ENCODE measurements at places on chromosomes 16 and 17.

GRCh38 chr16:10090816-10091215 lies 91.4 kb downstream of the GRIN2A start:
- DNase-seq, result no peak

- DNase-seq, result no peak
Measured at GRCh38 chr16:24759006-24759405, 29.6 kb downstream of the TNRC6A start.

DNA sequence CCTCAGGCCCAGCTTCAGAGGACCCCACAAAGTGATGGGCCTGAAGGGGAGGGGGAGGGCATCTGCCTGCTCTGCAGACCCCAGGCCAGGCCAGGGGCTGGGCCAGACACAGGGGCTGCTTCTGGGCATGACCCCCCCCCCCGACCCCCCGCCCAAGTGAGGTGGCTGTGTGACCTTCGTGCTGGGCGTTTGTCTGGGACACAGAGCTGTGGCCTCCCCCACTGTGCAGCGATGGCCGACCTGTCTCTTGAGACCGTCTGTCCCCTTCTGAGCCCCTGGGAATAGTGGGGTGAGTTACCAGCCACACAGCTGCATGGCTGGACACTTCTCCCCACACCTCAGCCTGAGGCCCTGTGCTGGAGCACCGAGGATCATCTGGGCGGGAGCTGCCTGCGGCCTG lies 34.8 kb upstream of the GNG13 start:
- DNase-seq, result no peak

GRCh38 chr17:51793686-51794085 lies 364.8 kb downstream of the CA10 start:
- no peak for DNase-seq

- DNase-seq, result no peak
Measured at GRCh38 chr17:36900160-36900512, 37.1 kb upstream of the LHX1 start.

DNA sequence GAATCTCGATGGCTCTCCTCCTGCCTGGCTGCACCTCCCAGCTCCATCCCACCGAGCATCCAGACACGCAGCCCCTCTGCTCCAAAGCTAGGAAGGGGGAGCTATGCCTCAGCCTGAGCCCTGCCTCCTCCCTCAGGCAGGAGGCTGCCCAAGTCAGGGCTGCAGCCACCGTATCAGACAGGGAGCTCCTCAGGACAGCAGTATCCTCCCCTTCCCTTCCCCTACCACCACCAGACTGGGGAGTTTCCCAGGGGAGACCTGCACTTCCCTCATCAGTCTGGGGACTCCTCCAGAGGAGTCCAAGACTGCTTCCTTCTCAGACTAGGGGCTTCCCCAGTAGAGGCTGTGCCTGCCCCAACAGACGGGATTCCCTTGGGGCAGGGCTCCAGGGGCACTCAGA lies 17.5 kb downstream of the TMEM132E start:
- DNase-seq, result no peak

GRCh38 chr17:49298371-49298976 lies 63.6 kb downstream of the ZNF652 start:
- DNase-seq, result no peak

- peak; percentile 14 for DNase-seq
Measured at GRCh38 chr17:20059728-20060188, 50.6 kb downstream of the SPECC1 start.

GRCh38 chr17:67050471-67051154 lies 6.3 kb downstream of the CACNG1 start:
- DNase-seq, result no peak

- no peak for DNase-seq
Measured at GRCh38 chr16:87802670-87803069, 36.9 kb upstream of the KLHDC4 start.

DNA sequence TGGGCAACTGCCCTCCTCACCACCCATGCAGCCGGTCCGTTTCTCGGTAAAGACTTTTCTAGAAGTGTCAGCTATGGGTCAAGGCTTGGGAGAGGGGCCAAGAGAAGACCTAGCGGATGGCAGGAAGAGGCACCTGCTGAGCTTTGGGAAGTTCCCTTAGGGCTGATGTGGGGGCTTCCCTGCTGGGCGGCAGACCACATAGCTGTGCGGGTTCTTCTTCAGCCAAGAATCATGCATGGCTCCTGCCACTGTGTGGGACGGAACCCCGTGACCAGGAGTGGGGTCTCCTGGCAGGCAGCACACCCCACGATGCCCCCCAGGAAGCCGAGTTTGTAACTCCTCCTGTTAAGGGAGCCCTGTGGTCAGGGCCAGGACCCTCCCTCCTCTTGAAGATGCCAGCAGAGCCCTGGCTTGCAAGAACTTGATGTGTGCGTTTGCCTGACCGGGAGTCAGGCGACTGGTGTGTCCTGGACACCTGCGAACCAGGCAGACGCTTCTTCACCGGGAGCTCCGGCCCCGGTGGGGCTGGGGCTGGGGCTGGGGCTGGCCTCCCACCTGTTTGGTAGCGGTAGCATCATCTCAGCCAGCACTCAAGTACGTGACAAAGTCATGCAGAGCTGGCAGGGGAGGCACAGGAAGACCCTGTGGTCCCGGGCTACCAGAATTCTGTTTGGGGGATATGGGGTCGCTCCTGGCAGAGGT lies 17.7 kb upstream of the SLC38A10 start:
- no peak for DNase-seq

GRCh38 chr17:21252289-21252795 lies 868 bp downstream of the NATD1 start:
- no peak for DNase-seq

GRCh38 chr17:43309505-43310332 lies 75.9 kb upstream of the RNU2-1 start:
- DNase-seq, result no peak

DNA sequence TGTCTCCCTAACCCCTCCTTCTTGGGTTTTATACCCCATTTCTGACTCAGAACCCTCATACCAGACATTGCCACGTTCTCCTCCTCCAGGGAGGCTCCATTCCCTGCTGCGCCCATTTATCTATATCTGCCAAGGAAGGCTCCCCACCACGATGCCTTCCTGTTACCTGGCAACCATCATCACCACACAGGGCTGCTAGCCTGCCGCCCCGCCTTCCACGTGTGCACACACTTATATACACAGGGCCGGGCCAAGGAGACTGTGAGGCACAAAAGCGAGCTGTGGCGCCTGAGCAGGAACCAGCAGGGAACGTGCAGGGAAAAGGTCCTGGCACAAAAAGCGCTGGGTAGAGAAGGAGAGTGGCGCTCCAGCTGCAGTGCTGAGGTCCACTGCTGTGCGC lies 261.8 kb downstream of the CBLN1 start:
- no peak for DNase-seq

- peak; percentile 51 for DNase-seq
Measured at GRCh38 chr16:88533932-88534637, 36.1 kb upstream of the ZC3H18 start.

DNA sequence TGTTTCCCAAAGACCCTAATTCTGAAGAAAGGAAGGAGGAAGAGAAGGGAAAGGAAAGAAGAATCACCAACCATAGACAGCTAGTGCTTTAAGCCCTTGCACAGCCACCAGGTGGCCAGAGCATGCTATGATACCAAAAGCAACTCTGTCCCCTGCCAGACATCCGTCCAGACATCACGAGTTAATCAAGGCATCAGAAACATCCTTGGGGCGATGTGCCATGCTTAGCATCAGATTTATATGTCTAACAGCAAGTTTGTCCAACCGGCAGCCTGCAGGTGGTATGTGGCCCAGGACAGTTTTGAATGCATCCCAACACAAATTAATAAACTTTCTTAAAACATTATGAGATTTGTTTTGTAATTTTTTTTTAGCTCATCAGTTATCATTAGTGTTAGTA lies 2.9 kb upstream of the CRYBA1 start:
- peak; percentile 57 for DNase-seq

- no peak for DNase-seq
Measured at GRCh38 chr17:69516225-69516624, 101.7 kb downstream of the MAP2K6 start.

- no peak for DNase-seq
Measured at GRCh38 chr17:13947499-13947898, 121.8 kb upstream of the COX10 start.

DNA sequence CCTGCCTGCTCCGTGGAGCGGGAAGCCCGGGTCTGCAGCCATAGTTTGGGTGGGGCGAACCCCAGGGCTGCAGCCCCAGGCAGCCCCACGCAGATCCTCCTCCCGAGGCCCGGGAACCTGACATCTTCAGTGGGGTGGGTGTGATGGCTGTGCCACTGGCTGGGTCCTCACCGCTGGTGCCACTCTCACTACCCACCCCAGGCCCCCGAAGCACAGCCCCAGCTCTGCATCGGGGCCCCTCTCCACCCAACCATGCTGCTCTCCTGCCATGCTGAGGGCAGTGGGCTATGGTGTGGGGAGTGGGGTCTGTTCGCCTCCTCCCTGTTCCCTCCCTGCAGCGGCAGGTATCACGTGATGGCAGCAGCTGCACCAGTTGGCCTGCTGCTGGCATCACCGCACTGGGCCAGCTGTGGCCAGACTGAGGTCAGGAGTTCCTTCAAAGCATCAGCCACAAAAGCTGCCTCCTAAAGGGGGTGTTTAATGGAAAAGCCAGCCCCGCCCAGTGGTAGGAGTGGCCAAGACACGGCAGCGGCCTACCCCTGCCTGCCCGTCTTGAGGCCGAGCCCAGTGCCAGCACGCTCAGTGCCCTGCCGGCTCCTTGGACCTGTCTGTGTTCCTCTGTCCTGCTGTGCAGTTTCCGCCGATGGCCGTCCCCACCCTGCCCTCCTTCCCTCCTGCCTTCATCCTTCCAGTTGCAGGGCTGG lies 10.8 kb downstream of the KCTD5 start:
- DNase-seq, result peak; percentile 35

DNA sequence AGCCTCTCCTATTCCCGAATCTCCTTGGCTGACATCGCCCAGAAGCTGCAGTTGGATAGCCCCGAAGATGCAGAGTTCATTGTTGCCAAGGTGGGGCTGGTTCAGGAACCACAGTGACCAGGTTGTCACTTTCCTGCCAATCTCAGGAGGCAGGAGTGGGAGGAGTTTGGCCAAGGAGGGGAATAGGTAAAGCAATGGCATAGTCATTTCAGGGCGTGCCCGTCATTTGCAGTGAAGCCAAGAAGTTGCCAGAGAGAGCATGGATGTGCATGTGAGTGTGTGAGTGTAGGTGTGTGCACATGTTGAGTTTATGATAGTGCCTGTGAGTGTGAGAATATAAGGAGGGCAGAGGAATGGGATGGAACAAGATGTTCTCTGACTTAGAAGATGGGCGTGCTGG lies 14.8 kb downstream of the PSMD3 start:
- DNase-seq, result no peak

DNA sequence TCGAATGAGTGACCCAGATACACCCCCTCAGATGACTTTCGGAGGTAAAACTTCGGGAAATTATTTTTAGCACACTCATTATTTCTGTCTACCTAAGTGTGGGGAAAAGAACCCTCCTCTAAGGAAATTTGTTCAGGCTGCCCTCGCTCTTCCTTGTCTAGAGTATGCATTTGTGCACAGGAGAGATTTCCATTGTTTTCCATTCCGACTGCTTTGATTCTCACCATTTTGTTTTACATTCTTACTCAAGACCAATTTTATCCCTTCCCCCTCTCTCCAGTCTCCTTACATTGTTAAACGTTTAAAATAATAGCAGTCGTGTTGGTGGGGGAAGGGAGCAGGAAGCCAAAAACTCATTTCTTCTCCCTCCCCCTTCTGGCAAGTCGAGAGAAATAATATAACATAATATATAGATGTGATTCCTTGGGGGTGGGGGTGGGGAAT lies 1.5 kb upstream of the CHD3 start:
- DNase-seq, result no peak

DNA sequence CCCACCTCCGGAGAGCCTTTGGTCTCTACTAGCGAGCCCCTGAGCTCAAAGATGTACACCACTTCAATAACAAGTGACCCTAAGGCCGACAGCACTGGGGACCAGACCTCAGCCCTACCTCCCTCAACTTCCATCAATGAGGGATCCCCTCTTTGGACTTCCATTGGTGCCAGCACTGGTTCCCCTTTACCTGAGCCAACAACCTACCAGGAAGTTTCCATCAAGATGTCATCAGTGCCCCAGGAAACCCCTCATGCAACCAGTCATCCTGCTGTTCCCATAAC lies 702 bp downstream of the SPN start:
- no peak for DNase-seq

DNA sequence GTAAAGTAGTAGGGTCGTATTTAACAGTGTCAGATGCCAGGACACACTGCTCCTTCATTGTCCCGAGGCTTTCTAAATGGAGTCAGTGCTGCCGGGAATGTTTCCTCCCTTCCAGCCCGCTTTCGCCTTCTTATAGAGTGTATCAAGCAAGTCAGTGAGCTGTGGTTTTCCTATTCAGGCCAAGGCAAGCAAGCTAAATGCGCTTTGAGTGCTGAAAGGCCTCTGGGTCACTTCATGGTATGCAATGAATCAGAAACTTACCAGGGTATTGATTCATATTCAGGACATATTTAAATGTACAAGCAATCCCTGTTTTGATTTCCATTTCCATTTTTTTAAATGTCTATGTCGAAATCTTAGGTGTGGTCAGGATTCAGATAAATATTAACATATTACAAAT lies 327.9 kb upstream of the SOX9 start:
- DNase-seq, result peak; percentile 86
